ENCODE measurements at places on chromosomes 7 and 10. TPM values are rescaled to one million over a fixed set of nuclear protein-coding genes. Genes with fewer than 3 reads are reported as not detected.

HHEX gene
- total RNA-seq: not detected

POLL gene
- 16.1 TPM for total RNA-seq

BMPR1A gene
- 26.9 TPM for total RNA-seq

LBX1 gene
- total RNA-seq: not detected

LIPM gene
- total RNA-seq: 0.11 TPM

NPY4R2 gene
- total RNA-seq: not detected

RPEL1 gene
- total RNA-seq: not detected

EBLN1 gene
- not detected for total RNA-seq

CALHM3 gene
- total RNA-seq: not detected

ZNF789 gene
- 4.2 TPM for total RNA-seq

NSUN6 gene
- 7.8 TPM for total RNA-seq

SFRP5 gene
- not detected for total RNA-seq

MALRD1 gene
- total RNA-seq: 0.11 TPM

RTKN2 gene
- total RNA-seq: 1.8 TPM

ADRA2A gene
- not detected for total RNA-seq

MBL2 gene
- total RNA-seq: not detected

DKK1 gene
- 228 TPM for total RNA-seq

PTPRZ1 gene
- 32.3 TPM for total RNA-seq

OR2A42 gene
- not detected for total RNA-seq

PDZD8 gene
- 29.1 TPM for total RNA-seq
